ENCODE measurements at places on chromosomes 7 and 10.

DNA sequence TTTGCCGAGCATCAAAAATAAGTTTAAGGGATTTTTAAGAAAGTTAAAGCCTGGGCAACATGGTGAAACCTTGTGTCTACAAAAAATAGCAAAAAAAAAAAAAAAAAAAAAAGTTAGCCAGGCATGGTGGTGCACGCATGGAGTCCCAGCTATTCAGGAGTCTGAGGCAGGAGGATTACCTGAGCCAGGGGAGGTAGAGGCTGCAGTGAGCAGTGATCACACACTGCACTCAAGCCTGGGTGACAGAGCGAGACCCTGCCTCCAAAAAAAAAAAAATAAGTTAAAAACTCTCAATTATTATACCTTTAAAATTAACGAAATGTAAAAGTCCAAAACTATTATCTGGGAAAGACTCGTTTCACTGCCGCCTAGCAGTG, 35.0 kb upstream of the DAGLB start:
- no peak for DNase-seq

GRCh38 chr7:26658389-26659084, 205.9 kb downstream of the SKAP2 start:
- DNase-seq, result no peak

GRCh38 chr7:40541336-40541735, 406.5 kb downstream of the SUGCT start:
- DNase-seq, result no peak

DNA sequence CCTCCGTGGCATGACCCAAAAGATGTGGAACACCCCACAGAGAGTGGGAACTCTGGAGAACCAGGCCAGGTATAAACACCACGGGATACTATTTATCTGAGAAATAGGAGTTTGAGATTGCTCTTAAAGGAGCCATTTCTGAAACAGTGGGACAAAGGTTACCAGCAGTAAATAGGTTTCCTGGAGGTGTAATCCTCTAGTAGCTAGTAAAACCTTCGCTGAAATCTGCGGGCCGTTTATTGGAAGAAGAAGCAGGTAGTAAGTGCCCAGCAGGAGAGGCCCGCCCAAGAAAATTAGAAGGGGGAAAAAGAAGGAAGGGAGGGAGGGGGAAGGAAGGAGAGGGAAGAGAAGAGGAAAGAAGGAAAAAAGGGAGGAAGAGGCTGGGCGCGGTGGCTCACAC, 51.6 kb downstream of the CHST3 start:
- DNase-seq, result no peak

GRCh38 chr10:27660268-27660667, 85.4 kb downstream of the MKX start:
- no peak for DNase-seq

- no peak for DNase-seq
Measured at GRCh38 chr10:30374353-30374752, 25.3 kb upstream of the MTPAP start.

DNA sequence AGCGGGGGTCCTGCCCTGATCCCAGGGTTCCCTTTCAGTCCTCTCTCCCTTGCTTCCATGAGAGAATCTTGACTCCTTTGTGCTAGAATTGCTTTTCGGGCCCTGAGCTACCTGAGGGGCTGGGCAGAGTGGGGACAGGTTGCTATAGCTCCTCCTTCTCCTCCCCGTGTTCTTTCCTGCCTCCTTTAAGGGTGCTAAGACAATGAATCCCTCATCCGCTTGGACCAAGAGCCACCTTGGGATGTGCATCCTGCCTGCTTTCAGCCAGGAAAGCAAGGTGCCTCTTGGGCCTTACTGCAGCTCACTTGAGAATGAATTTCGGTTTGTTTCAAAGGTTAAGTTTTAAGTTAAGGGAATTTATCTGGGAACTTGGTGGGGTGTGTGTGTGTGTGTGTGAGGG, 53.6 kb downstream of the ADRA2A start:
- no peak for DNase-seq

- DNase-seq, result no peak
Measured at GRCh38 chr10:62790019-62790555, 14.4 kb upstream of the ADO start.

GRCh38 chr7:149075286-149075685, 15.2 kb downstream of the ZNF786 start:
- DNase-seq, result no peak

DNA sequence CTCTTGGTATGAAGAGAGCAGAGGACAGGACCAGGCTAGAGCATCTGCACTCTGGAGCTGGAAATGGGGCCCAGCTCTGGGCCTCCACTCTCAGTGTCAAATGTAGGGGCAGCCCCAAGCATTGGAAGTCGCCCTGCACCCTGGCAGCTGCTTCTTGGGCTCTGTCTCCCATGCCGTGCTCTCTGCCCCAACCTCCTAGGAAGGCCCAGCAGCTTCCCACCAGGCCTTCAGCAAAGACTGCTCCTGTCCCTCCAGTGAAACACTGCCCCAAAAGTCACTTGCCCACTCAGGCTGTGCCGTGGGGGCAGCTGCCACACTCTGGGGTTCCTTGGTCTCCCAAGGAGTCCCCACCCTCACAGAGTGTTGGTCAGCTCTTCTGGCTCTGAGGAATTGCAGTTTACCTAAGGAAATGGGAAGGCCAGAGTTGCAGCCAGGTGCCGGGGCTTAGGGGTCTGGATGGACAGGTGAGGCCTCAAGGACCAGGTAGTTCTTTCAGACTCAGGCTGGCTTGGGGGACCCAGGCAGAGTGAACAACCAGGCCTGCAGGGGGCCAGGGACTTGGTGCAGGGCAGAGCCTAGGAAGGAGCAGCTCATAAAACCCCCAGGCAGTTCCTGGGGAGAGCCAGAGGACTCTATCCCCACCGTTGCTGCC, 9.4 kb upstream of the OPN4 start:
- no peak for DNase-seq

DNA sequence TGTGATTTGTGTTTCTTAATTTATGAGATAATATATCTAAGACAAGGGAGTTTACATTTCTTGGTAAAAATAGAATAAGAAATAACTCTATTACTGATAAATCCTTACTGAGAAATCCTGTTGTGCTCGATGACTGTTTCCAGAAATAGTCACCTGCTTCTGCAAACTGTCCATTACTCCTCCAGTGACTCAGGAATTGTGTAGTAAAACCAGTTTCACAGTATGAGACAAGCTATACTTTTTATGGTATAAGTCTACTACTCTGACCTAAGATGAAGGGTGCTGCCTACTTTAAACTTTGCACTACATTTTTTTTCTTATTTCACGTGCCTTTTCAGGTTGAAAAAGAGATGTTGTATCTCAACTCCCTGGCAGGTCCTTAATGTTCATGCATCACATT, 6.8 kb upstream of the ANKRD22 start:
- DNase-seq, result no peak

GRCh38 chr10:129325893-129326292, 141.1 kb upstream of the MGMT start:
- DNase-seq, result no peak

DNA sequence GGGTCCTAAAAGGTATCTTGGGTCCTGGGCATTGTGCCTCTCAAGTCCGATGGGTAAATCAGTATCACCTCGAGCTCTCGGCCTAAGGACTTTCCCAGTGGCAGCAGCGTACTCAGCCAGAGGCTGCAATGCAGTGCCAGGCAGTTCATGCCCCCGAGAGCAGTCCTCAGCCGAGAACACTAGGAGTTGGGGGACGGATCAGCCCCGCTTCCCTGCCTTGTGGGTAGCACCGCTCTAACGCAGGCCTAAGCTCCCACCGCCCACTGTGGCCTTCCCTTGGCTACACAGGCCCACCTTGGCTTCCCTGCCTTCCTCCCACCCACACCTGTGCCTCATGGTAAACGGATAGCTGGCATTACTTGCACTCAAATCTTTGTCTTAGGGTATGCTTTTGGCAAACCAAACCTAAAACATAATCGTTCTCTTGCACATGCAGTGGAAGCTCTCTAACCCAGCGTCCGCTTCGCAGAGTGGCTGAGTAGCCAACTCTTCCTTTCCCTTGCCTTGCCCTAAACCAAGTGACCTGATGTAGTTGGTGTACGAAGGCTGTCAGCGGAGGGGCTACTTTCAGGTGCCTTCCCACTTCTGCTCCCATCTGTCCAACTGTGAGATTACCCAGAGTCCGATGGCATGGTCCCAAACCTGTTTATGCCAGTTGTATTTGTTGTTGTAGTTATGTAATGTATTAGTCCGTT, 73.2 kb upstream of the CHST15 start:
- no peak for DNase-seq

DNA sequence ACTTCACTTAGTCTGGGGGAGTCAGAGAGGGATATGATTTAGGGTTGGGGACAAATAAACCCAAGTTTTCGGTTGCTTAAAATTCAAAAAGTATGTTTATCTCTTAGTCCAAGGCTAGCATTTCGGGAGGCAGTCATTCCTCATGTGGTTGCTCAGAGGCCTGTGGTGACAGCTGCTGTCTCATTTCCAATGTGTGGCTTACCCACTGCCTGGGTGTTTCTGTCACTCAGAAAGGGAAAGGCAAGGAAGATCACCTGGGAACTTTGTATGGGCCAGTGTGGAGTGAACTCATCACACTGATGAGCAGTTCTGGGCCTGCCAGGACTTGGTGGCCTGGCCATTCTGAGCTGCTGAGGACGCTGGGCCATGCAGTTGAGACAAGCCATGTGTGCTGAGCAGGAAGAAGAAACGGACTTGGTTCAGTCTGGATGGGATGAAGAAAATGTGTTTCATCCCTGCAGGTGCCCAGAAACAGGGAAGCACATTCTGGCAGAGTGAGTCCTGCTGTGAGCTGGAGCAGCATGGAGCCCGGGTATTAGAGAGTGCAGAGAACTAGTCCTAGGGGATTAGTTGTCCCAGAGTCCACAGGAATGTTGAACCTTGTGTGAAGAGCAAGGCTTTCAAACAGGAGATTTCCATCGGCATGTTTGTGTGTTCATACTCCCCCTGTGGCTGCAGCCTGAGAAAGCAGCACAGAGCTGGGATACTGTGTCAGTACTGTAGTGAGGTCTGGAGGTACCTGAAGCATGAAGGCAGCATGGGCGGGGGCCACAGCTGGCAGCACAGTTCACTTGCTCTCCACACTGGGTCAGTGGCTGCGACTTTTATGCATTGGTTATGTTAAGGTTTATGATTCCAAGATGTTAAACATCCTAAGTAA, 211.1 kb upstream of the IGFBP3 start:
- DNase-seq, result no peak

DNA sequence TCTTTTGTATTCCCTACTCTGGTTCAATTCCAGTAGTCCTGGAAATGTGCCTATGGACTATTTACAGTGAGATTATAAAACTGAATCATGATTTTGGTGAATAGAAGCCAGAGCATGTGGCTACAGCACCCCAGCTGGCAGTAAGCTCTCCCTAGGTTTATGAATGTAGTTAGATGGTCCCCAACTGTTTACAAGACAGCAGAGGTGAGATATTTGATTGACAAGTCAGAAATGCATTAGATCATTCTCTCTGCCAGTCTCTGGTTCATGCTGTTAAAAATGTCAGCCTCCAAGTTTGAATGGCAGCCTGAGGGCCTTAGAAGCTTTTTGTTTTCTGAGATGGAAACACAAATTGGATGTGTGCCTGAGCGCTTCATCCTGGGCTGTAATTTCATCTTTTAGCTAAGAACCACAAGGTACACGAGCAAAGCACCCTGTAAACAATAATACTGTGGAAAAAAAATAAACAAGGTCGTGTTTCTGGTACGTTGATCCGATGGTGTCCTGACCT, 85.0 kb downstream of the BTRC start:
- DNase-seq, result no peak

- no peak for DNase-seq
Measured at GRCh38 chr10:132137111-132138072, 49.4 kb upstream of the DPYSL4 start.

DNA sequence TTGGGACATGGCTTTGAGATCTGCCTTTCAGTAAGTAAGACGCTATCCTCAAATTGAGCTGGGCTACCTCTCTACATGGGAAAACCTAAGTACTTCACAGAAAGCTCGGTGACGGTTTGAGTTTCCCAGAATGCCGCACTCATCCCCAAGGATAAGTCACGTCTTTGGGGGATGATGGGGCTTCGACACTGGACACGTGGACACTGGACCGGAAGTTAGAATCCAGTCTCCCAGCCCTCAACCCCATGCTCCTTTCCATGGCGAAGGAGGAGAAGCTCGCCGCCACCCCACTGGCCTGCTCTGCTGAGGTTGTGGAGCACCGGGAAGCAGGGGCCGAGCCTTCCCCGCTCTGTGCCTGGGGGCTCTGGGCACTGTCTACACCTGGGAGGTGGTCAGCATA, 27.5 kb downstream of the PTPRE start:
- no peak for DNase-seq

- DNase-seq, result no peak
Measured at GRCh38 chr10:115857856-115858255, 415.1 kb downstream of the GFRA1 start.

- no peak for DNase-seq
Measured at GRCh38 chr7:140062118-140062527, 628 bp downstream of the PARP12 start.

DNA sequence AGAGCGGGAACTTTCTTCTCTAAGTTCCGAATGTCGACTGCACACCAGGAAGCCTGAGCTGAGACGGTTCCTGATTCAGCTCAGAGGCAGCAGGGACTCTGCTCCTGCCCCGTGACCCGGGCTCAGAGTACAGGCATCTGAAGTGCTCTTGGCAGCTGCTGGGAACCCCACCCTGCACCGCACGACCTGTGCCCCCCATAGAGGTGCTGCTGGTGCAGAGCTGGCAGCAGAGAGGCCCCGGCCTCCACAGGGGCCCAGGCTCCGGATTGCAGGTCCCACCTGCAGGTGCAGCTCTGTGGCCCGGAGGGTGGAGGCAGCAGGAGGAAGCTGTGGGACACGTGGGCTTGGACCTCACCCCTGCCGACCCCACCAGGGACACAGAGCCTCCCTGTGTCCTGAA, 39.5 kb upstream of the ADGRA1 start:
- no peak for DNase-seq

GRCh38 chr10:84354623-84355022, 26.2 kb downstream of the CCSER2 start:
- no peak for DNase-seq

- no peak for DNase-seq
Measured at GRCh38 chr7:84664626-84665025, 470.0 kb upstream of the SEMA3A start.

- no peak for DNase-seq
Measured at GRCh38 chr10:115827231-115828009, 445.6 kb downstream of the GFRA1 start.

DNA sequence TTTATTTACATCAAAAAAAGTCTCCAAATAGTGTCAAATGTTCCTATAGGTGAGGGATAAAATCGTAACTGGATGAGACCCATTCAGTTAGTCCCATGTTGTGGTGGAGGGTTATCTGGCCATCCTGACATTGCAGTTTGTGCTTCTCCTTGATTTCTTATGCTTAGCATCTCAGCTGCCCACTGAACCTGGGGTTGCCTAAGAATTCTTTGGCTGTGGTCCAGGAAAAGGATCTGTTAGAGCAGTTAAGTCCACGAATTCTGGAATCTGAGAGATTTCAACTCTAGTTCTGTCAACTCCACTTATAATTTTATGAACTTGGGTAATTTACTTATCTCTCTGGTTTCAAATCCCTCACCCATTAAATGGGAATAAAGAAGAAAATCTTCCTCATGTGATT, 1673.4 kb downstream of the REEP3 start:
- no peak for DNase-seq
